Esophagus mucosa (tissue), 1 donor: ENCODE measurements at places on chromosomes 7 and 10. TPM values are rescaled to one million over a fixed set of nuclear protein-coding genes. Genes with fewer than 3 reads are reported as not detected.

AKR1C1 gene
- total RNA-seq: 54.2 TPM

TNS3 gene
- 4.6 TPM for total RNA-seq

DNA sequence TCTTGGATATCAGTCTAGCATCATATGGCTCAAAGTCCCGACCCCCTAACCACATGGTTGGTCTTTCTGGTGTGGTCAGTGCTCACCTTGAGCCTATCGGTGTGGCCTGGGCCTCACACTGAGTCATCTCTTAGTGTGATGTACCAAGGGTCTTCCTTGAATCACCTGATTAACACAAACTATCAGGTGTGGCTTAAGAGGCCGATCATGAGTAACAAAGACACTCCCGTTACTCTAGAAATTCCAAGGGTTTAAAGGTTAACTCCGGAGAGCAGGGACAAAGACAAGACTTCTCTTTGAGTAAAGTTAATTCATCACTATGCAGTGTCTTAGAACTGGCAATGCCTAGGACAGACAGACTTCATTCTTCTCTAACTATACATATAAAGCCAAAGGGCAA, 52.3 kb upstream of the ARMC3 start:
- no peak for ATAC-seq

DNA sequence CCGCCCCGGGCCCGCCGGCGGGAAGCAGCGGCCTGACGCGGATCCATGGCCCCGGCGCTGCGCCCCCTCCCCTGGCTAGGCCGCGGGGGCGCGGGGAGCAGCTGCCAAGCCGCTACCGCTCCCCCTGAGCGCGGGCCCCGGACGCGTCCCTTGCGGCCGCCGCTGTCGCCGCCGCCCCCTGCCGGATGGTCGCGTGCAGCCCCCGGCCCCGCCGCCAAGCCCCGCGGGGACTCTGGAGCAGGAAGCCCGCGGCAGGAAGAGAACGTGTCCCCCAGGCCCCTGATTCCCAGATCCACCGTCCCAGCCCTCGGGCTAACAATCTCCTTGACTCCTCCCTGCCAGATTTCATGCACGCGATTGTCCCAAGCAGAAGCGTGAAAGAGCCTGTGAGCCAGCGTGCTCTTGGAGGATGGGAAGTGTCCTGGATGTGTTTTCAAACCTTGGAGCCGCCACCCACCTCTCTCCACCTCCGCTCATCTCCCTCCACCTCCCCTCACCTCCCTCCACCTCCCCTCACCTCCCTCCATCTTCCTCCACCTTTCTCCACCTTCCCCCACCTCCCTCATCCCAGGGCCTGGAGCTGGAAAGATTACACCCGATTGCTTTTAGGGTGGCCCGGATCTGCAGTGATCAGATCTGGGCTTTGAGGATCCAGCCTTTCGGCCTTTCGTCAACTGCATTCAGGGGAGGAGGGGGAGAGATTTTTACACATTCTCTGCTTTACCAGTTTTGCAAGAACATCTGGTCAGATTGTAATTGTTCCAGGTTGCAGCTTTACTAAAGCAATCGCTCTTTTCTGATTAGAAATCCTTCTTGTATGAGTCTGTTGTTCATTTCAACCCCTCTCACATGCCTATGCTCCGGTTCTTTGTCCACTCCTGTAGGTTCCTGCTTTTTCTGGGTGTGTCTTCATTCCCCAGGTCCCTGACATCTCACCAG, 570 bp upstream of the PRTFDC1 start:
- ATAC-seq: peak; percentile 45

NPC1L1 gene
- not detected for total RNA-seq
